ENCODE measurements at places on chromosomes 4 and X.

DNA sequence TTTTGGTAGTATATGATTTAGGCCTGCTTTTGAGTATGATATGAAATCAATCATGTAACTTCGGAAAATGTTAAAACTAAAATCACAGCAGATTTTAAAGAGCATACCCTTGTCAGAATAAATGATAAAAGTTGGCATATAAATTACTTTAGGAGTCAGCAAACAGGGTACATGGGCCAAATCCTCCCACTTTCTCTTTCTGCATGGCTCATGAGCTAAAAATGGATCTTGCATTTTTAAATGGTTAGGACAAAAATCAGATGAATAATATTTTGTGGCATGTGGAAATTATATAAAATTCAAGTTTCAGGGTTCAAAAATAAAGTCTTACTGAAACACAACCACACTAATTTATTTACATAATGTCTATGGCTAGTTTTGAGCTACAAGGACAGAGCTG is 214.9 kb downstream of the GASK1B start:
- DNase-seq = no peak

DNA sequence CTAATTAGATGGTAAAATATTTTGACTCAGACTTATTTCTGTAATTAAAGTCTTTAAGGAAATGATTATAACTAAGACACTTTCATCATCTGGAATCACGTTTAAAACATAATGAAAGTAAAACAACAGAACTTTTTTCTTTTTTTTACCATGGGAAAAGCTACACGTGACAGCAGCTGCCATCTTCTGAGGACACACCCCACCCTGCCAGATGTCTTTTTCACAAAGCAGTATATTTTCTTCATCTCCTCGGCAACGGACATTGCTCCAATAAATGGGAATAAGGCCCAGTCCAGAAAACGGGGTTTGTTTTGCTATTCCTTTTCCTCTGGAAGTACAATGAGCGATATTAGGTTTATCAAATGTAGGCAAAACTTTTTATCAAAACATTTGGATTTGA is 17.5 kb downstream of the PRSS12 start:
- DNase-seq = no peak

- DNase-seq = no peak
These were observed 219.4 kb downstream of the NKX6-1 start for GRCh38 chr4:84279678-84280077.

GRCh38 chrX:30141966-30142365 is 73.4 kb upstream of the MAGEB2 start:
- DNase-seq = no peak

DNA sequence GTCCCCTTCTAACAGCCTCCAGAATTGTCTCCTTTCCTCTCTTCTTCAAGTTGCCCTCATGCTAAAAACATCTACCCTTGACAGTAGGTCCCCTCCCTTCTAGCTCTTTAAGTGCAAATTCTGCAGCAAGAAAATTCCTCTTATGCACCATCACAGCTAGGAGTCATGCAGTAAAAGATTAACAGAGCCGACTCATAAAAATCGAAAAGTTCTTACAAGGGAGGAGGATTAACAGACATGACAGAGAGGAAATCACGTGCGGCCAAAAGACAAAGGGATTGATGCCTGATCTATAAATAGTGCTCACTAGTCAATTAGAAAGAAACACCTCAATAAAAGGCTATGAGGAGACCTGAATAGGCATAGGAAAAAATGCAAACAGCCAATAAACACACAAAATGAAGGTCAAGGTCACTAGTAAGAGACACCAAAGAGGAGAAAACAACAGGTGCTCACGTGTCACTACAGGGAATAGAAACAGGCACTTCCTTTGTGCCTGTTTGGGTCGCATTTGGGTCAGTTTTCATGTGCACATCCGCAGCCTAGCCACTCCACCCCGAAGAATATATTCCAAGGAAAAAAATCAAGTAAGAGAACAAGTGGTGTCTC is 3.4 kb downstream of the RNF212 start:
- DNase-seq = no peak

GRCh38 chr4:22045051-22045630 is 96.6 kb upstream of the KCNIP4 start:
- DNase-seq = no peak

DNA sequence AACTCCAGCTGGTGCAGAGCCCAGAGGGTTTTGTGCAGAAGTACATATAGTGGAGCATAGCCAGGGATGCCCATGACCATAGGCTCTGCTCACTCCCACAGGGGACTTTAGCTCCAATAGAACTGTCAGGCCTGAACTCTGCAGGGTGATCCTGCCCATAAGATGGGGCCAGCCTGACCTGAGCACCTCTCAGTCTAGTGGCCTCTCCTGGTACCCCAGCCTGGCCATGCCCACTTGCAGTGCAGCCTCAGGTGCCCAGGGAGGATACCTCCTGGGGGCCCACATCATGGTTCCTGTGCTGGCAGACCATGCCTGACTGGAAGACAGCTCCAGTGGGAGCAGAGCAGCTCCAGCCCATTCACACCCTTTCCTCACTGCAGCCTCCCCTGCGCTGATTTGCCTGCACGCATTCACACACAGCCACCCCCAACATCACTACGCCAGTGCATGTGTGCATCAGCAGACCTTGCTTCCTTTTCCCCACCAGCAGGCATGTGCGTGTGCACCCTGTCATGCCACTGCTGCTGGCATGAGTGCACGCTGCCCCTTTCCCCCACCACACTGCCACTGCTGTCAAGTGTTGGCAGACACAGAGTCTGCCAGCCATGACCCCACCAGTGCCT is 53.0 kb upstream of the MMAA start:
- no peak for DNase-seq

DNA sequence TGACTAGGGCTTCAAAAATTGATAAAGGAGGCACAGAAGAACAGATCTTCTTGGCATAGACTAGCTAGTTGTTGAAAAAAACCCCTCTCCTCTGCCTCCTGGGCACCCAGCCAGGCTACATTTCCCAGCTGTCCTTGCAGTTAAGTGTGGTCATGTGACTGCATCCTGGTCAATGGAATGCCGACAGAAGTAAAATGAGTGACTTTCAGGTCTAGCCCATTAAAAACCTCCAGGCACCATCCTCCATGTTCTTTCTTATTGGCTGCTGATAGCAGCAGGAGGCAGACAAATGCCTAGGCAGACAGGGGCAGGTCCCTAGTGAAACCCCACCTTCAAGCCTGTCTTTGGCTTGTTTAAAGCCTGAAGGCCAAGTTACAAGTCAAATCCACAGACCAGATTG is 35.3 kb downstream of the ATXN3L start:
- no peak for DNase-seq

DNA sequence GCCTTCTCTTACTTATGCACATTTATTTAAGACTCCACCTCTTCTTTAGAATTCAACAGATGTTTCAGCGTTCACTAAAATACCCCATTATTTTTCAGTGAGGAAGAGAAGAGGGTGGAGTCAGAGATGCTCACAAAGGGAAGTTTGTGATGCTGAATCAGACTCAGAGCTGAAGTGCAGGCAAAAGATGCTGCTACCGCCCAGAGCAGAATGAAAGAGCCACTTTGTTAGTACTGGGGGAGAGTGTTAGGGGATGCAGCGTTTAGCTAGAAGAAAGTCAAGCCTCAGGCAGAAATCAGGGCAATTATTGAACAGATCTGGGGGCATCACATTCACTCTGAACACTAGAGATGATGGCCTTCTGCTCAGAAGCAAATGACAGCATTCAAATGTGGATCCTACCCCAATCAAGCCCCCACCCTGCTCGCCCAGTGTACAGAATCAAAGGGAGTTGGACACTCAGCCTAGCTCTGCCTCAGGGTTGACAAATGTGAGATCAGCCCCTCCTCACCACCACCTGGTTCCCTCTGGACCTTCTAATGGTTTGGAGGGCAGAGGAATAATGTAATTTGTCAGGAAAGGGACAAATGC is 138.3 kb downstream of the UNC5C start:
- DNase-seq = no peak

- DNase-seq = no peak
These were observed 3.1 kb upstream of the MSMO1 start for GRCh38 chr4:165324236-165324917.

GRCh38 chr4:98996056-98996764 is 689 bp downstream of the METAP1 start:
- no peak for DNase-seq

DNA sequence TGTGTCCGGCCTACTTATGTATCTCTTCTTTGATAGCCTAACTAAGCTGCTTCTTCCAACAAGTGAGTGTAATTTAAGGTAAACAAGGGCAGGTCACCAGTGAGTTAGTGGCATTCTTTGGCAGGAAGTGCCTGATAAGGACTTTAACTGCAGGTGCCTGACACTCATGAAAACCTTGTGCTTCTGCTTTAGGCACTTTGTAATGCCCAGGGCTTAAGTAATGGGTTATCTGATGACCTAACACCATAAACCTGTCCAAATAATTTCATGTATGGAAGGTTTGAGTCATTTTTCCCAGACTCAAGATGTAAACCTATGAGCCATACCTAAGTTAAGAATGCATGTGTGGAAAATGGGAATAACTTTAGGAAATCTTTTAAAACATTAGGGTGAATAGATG is 43.0 kb downstream of the BCOR start:
- DNase-seq = no peak

DNA sequence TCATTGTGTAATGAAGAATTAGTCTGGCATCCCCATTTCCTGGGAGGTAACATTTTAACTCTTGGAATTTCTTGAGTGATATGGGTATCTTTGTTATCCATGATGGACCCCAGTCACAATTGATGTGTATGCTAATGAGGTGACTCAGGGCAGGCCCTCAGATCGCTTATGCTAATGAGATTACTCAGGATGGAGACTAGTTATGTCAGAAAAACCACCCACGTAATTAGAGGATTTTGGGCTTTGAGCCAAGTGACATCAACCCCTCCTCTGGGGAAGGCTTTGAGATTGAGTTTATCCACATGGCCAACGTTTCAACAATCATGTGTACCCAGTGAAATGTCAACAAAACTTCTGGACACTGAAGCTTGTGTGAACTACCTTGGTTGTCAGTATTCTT is 772.7 kb downstream of the STPG2 start:
- DNase-seq = no peak

DNA sequence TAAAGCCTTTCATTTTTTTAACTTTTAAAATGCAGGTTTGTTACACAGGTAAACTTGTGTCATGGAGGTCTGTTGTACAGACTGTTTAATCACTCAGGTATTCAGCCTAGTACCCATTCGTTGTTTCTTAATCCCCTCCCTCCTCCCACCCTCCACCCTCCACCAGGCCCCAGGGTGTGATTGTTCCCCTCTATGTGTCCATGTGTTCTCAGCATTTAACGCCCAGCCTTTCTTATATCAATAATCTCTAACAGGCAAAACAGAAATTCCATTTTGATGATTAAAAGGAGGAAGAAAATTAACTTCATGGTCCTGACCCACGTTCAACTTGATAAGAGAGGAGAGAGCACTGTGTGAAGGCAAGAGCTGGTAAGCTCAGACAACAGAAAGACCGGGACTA is 75.1 kb downstream of the TSPAN5 start:
- no peak for DNase-seq

GRCh38 chr4:124641715-124642381 is 70.7 kb downstream of the ANKRD50 start:
- no peak for DNase-seq
